NCI-H1092 (cell line): ENCODE measurements at places on chromosomes 2 and 18.
A peak's percentile ranks its signal among the peaks of the same experiment; 100 is the strongest.

- DNase-seq, result no peak
Observed at GRCh38 chr2:133685636-133686215, 117.5 kb upstream of the NCKAP5 start.

DNA sequence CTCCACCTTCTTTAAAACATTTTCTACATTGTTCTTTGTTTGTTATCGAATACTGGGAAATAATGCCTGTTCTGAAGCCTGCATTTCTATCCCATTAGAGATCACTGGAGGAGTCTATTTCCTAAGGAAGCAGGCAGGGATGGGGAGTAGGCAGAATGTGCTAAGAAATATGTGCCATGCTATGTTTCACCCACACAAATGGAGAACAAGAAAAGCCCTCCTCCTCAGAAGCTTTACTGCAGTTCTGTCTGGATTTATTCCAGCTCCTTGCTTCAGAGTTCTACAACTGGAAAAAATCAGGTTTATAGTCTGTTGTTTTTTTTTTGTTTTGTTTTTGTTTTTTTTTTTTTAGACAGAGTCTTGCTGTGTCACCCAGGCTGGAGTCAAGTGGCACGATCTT is 825.1 kb downstream of the SLC4A3 start:
- no peak for DNase-seq

DNA sequence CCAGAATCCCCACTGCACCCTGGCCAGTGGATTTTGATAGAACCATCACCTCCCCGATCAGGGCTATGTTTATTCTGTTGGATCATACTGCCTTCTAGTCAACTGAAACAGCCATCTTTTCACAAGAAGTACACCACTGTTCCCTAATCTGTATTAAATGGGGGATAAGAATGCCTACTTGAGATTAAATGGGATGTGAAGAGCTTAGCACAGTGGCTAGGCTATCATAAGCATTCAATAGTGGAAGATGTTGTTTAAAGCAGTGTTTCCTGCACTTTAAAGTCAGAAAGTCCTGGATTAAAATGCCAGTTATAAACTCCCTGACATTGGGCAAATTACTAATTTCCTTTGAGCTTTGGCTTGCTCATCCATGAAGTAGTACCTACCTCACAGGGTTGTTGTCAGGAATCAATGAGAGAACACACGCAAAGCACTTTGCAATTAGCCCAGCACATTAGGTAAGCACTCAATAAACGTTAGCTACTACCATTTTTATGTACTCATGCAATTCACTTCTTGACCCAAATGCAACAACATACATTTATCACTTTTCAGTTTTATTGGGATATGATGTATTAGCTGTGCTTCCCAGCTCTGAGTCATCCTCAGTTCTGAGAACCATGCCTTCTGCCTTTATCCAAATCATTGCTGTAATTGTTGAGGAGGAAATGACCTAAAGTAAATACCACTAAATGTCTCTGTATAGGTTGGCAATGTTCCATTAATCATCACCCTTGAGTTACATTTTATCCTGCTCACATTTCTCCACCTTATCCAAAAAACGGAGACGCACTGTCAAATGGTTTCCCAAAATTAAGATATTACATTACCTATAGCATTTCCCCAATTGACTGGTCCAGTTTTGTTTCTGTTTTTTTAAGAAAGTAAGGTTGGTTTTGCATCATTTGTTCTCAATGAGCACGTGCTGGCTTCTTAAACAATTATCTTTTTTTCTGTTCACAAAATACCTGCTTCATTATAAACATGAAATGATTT is 2.1 kb downstream of the TMEM247 start:
- no peak for DNase-seq

- no peak for DNase-seq
Observed at GRCh38 chr2:161190050-161190449, 29.8 kb downstream of the TANK start.

DNA sequence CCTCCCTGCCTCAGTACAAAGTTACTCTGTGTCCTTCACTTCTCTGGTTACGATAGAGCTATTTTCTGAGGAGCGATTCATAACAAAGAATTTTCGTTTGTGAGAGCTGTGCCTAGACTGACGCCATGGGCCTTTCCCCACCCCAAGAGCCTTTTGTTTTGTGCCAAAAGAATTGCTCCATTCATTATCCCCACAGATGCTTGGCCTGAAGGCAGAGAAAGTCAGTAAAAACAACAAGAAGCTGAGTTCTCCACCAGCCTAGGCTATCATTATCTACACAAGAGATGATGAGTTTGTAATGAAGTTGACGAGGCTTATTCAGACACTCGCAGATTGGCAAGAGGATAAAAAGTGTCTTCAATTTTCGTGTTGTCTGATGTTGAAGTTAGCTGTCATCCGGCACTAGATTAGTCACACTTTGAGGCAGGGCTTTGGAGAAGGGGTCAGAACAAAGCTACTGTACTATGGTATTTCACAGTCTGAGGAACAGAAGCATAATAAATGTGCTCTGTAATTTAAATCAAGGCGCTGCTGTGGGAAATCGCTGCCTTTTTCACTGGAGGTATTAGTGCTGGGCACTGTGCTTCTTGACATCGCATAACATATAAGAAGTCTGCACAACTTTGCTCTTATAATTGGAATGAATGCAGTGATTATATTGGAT is 278.4 kb upstream of the FIGN start:
- DNase-seq, result no peak

DNA sequence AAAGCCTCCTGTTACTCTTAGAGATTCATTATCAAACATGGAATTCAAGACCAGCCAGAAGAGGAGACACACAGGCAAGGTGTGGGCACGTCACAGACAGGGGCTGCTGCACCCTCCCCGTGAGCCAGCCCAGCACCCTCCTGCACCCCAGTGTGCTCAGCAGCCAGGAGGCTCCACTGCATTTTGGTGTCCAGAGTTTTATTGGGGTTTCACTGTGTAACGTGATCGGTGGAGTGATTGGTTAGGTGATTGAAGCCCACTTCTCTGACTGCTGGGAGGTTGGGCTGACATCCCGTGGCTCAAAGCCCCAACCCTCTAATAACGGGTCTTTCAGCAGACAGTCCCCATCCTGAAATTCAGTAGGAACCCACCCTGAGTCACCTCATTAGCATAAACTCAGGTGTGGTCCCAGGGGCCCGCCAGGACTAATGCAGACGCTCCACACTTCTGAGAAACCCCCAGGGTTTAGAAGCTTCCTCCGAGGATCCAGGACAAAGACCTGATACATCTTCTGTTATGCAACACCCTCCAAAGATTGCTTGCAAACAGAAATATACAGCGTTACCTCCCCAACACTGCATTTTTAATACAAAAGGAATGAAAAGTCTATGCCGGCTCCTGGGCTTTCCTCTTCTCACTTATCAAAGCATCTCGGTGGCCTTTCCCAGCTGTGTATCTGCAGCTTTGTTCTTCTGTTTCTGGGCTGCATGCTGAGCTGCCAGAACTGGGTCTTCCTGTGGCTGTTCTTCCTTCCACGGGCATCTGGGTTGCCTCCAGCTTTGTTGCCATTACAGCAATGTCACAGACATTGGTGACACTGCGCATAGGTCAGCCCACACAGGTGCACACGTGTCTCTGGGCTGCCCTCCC is 43.7 kb upstream of the SNED1 start:
- no peak for DNase-seq

DNA sequence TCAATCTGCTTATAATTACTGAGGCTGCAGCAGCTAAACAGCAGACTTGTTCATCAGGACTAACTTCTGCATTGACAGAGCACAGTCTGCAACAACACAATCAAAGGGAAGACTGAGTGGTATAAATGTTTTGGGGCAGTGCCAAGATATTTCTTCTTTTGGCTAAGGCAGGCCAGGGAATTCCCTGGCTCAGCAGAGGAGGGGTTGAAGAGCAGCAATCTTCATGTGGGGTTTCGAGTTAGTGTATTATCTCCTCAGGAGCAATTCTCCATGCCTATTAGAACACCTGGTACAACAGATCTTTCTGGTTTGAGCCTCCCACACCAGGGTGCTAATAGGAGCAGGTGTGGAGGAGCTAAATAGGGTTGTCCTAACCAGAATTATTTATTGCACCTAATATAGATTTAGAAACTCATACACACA is 103.0 kb upstream of the STK17B start:
- DNase-seq, result no peak

GRCh38 chr2:216985658-216986141 is 125.8 kb upstream of the TNP1 start:
- DNase-seq, result peak; percentile 95

DNA sequence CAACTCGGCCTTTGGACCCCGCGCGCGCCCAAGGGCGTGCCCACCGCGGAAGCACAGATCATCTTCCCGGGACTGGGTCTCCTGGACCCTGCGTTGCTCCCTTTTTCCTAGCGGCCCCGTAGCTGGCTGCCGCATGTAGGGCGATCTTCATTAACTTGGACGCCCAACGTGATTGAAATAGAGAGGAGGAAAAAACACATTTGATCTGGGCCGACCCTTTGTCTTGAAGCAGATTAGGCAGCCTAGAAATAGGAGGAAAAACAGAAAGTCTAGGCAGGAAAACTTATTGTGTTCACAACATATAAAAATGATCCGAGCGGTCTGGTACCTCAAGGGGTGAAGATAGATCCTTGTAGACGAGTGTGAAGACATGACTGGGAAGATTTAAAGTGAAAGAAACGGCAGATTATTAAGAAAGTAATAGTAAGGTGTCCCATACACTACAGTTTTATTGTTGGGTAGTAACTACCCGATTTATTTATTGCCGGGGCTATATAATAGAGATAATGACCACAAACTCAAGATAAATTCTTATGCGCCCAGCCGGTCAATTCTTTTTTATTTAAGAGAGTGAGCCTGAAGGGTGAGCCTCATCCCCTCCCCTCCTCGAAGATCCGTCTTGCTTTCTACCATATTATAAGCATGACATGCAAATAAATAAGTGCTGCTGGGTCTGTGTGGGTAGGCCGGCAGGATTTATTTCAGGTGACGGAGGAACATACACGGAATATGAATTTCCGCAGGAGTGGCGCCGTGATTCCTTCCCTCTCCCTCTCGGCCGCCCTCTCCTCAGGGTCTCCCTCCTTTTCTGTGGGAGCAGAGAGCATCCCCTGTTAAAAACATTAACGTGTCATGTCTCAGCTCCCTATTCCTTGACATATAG is 147.4 kb downstream of the MEIS1 start:
- no peak for DNase-seq

- DNase-seq, result no peak
Observed at GRCh38 chr2:134250840-134251461, 2.9 kb upstream of the MGAT5 start.

DNA sequence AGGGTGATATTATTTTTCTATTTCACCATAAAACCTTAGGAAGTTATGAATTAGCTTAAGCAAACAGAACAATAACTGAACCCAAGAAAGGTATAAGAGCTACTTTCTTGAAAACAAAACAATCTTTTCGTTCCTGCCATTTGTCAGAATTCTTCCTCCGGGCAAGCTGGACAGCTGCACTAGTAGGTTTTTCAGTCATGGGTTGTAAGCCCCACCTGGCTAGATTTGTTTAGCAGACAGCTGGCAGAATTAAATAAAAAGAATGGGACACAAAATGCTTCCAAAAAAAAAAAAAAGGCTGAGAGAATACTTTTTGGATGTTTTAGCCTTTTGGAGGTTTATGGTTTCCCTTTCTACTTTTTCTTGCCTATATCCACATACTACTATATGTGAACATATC is 694.1 kb downstream of the ARHGAP15 start:
- DNase-seq, result no peak

GRCh38 chr2:201118121-201118960 is 2.4 kb downstream of the CFLAR start:
- DNase-seq, result peak; percentile 44

DNA sequence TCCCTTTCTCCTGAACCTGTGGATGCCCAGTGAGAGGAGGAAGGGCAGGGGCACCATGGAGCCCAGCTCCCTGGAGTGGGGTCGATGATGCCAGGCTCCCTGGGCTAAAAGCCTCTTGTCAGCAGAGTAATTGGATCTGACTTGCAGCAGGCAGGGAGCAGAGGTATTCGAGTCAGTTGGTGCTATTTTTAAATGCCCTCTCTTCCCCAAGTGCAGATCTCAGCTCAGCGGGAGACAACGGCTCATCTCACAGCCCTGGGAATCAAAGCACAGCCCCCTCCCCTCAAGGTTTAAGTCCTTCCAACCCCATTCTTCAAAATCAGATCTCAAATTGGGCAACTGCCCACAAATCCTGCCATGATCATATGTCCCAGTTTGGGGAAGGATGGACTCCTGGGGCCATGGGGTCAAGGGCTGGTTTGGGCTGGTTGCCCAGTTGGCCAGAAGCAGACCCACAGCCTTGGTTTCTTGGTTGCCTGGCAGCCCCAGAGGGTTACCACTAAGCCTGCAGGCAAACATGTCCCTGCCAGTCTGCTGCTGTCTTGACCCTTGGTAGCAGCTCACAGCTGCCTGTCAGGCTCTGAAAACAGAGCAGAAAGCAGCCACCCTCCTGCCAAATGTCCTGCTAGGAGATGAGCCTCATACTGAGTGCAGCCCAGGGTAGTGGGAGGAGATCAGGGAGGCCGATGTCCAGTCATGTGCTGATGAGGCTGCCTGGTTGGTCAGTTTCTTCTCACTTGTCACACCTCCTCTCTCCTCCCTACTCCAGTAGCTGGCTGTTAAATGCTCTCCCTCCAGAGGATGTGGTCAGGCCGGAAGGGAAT is 244.9 kb downstream of the LOXHD1 start:
- peak; percentile 72 for DNase-seq

DNA sequence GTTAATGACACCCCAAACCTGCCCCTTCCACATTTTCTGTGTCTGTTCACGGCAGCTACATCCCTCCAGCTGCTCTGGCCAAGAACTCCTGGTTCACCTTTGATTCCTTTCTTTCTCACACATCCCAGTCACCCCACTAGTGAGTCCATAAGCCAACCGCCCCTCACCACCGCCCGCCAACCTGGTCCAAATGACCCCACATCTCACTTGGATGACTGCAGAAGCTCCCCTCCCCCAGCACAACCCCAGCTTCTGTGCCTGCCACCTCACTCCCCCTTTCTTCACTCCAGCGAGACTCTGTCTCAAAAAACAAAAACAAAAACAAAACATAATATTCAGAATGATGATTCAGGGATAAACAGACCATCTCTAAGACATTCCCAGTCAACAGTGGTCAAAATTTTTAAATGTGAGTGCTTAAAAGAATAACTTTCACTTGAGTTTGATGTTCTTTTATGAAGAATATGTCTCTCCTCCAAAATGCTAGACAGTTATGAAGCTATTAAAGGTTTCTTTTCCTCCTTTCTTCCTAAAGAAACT is 3.2 kb downstream of the CYS1 start:
- DNase-seq, result no peak

- no peak for DNase-seq
Observed at GRCh38 chr2:211928201-211928600, 610.4 kb downstream of the ERBB4 start.

GRCh38 chr2:190511104-190511503 is 23.4 kb downstream of the NEMP2 start:
- DNase-seq, result no peak
